ENCODE measurements at places on chromosomes 12 and 14.

GRCh38 chr14:71346685-71347084, 439.4 kb downstream of the PCNX1 start:
- no peak for DNase-seq

DNA sequence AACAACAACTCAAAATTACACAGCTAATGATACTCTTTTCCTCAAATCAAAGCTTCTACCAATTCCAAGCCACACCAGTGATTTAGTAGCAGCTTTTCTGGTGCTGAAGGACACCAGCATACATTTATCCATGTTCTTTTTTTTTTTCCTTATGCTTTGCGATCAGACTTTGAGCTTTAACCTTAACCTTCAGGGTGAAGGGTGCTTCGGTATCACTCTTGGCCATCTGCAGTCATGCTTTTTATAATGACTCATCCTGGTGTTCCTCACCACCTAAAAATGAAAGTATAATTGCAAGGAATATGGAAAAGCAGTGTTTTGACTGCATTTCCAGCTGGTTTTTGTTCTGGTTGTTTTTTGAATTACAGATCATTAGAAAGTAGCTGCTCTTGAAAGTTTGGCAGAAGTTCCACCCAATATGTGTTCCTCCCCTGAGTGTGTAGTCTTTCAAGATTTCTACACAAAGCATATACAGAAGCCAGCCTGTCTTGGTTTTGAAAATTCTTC, 1.3 kb upstream of the SLC41A2 start:
- DNase-seq: no peak

DNA sequence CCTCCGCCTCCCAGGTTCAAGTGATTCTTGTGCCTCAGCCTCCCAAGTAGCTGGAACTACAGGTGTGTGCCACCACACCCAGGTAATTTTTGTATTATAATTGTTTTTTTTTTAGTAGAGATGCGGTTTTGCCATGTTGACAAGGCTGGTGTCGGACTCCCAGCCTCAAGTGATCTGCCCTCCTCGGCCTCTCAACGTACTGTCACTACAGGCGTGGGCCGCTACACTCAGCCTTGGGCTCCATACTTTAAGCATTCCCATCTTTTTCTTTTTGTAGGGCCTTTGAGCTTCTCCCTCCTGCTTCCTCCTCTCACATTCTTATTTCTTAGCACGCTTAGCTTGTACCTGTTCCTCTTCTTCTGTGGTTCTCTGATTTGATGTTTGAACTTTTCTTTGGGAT, 62.8 kb downstream of the SERPINA3 start:
- no peak for DNase-seq

GRCh38 chr14:81831128-81831820, 297.6 kb upstream of the SEL1L start:
- no peak for DNase-seq

Measured in germinal center (tissue), 1 donor.